ENCODE measurements at places on chromosomes 1 and 21.

DNA sequence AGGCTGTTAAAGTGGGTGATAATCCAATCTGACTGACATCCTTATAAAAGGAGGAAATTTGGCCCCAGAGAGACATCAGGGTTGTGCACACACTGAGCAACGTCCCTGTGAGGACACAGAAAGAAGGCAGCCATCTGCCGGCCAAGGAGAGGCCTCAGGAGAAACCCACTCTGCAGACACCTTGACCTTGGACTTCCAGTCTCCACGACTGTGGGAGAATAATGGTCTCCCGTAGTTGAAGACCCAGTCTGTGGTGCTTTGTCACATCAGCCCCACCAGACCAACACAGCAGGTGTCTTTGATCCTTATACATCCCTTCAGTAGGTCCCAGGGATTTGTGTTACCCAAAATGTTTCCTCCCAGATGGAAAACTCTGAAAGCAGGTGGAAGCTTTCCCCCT lies 4.2 kb upstream of the DNAJC28 start:
- no peak for DNase-seq

DNA sequence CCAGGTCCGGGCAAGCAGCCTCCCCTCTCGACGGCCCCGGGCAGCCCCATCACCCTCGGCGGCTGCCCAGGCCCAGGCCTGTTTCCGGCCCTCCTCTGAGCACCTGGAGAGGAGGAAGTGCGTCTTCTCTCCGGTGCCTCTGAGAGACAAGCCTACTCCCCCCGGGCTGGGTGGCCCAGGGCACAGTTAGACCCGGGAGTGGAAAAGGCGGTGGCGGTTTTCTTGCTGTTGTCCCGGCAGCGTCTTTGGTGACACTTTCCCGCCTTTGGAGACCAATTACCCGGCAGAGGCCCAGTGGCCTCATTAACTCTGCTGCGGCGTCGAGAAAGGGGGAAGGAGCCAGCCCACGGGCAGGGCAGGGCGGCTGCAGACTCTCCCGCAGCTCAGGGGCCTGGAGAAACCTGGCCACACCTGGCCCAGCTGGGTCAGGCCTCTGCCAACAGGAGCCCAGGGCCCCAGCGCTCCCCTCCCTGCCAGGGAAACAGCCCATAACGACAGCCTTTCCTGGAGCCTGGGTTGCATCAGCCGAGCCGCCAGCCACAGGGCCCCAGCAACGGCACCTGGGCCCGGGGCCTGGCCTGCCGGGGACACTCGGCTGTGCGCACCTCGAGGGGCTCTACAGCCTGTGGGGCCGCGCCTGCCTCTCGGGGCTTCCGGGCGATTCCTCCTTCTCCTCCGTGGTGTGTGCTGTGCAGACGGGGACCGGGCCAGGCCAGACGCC lies 28.4 kb upstream of the C1orf159 start:
- peak; percentile 49 for DNase-seq

GRCh38 chr1:246798606-246799496 lies 74.6 kb downstream of the SCCPDH start:
- DNase-seq, result no peak

- DNase-seq, result no peak
Observed at GRCh38 chr1:176885751-176886150, 278.8 kb downstream of the ASTN1 start.

DNA sequence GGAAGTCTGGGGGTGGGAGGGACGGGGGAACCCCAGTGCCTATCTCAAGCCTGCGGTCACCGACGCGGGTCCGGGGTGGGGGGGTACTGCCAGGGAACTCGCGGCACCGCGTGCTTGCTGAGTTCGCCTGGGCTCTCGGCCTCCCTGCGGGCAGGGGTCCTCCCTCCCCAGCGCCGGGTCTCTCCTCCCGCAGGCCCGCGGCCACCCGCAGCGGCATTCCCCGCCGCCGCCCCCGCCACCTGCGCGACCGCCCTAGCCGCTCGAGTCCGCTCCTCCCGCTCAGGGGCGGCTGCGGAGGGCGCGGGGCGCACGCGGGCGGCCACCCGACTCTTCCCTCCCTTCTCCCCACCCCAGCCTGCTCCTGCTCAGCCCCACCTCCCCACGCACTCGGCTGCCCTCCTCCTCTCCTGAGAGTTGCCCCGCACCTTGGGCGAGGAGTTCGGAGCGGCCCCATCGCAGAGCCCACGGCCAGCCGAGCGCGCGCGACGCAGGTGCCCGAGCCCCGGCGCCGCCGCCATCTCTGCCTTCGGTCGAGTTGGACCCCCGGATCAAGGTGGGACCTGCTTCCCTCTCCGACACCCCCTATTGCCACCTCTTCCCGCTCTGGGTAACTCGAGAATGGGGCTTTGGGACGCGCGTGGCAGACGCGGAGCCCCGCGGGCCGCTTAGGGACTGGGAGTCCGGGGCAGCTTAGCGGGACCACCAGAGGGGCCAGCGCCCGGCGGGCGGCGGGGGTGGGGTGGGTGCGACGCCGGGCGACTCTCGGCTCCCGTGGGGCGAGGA lies 105.0 kb downstream of the LEPR start:
- no peak for DNase-seq

DNA sequence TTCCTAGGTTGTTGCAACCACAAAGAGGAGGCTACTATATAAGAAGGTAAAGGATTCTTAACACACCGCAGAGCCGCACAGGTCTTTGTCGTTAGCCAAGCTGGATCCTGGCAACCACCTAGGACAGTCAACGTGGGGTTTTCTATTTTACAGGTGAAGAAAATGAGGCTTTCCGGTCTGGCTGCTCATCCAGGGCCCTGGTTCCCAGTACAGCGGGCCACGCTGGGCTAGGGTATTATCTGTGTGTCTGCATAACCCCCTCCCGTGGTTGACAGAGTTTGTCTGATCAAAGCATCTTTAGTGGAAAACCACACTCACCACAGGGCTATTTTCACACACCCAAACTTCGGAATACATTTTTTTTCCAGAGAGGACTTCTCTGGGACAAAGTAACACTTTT lies 39.0 kb upstream of the PDE9A start:
- DNase-seq, result peak; percentile 13

DNA sequence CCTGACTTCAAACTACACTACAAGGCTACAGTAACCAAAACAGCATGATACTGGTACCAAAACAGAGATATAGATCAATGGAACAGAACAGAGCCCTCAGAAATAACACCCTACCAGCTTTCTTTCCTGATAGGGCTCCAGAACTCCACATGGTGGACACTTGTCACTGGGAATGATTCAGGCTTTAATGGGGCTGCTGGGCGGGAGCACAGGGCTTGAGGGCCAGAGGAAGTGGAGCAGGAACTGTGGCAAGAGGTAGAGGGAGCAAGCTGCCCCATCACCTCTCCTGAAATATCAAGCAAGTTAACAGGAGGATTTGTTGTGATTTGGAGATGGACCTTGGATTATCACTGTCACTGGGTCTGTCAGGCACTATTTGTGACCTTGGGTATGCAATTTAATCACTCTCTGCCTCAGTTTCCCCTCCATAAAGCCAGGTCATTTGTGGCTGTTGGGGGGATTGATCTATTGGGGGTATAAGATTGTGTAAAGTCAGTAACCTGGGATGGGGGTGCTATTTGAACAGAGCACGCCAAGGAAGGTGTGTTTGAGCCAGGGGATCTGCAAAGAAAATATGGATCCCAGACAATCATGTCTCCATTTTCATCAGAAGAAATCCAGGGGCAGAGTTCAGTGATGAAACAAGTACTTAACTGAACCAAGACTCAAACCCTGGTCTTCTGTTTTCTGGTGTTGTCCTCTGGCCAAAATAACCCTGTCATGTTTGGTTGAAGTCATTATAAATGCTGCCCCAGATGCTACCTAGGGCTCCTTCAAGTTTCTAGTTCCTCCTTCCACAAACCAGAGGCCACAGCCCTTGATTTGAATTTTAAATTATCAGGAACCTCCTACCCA lies 25.2 kb downstream of the ETS2 start:
- no peak for DNase-seq

DNA sequence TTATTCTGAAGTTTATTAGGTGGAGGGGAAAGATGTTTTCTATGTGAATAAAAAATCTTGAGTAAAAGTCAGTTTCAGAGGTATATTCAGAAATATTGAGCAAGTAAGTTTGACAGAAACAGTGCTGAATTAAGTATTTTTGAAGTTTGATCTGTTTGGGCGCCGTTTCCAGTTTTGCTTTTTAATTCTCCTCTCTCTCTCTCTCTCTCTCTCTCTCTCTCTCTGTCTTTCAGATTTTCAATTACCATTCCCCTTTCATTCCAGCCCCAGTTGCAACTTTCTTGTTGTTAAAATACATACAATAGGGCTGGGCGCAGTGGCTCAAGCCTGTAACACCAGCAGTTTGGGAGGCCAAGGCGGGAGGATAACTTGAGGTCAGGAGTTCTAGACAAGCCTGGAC lies 24.0 kb downstream of the ADGRL2 start:
- DNase-seq, result no peak

DNA sequence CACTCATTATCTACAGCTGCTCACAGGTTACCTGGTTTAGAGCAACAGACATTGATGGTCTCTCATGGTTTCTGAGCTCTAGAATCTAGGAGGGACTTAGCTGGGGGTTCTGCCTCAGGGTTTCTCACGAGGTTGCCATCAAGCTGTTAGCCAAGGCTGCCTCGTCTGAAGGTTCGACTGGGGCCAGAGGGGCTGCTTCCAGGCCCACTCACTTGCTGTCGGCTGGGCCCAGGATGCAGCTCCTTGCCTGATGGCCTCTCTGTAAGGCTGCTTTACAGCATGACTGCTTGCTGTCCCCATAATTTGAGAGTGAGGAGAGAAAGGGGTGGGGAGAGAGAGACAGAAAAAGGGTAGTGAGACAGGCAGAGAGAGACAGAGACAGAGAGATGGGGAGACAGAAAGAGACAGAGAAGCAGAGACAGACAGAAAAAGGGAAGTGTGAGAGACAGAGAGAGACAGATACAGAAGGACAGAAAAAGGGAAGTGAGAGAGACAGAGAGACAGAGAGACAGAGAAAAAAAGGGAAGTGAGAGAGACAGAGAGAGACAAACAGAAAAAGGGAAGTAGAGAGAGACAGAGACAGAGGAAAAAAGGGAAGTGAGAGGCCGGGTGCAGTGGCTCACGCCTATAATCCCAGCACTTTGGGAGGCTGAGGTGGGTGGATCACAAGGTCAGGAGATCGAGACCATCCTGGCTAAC lies 106.8 kb upstream of the C1orf174 start:
- DNase-seq, result no peak

GRCh38 chr1:33393991-33394390 lies 36.9 kb downstream of the PHC2 start:
- no peak for DNase-seq

DNA sequence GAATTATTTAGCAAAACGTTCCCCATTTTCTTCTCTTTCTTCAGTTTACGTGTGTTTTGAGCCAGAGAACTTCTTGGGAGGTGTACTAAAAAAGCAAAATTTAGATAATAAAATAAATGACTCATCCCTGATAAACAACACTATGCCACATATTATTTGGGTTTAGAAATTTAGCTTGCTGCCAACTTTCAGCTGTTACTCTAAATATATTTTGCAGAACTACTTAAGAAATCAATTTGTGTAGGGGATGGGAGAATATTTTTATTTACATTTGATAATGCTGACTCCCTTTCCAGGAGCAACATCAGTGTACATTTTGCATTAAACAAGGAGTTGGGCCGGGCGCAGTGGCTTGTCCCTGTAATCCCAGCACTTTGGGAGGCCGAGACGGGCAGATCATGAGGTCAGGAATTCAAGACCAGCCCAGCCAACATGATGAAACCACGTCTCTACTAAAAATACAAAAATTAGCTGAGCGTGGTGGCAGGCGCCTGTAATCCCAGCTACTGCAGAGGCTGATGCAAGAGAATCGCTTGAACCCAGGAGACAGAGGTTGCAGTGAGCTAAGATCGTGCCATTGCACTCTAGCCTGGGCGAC lies 151.4 kb upstream of the ZRANB2 start:
- no peak for DNase-seq

DNA sequence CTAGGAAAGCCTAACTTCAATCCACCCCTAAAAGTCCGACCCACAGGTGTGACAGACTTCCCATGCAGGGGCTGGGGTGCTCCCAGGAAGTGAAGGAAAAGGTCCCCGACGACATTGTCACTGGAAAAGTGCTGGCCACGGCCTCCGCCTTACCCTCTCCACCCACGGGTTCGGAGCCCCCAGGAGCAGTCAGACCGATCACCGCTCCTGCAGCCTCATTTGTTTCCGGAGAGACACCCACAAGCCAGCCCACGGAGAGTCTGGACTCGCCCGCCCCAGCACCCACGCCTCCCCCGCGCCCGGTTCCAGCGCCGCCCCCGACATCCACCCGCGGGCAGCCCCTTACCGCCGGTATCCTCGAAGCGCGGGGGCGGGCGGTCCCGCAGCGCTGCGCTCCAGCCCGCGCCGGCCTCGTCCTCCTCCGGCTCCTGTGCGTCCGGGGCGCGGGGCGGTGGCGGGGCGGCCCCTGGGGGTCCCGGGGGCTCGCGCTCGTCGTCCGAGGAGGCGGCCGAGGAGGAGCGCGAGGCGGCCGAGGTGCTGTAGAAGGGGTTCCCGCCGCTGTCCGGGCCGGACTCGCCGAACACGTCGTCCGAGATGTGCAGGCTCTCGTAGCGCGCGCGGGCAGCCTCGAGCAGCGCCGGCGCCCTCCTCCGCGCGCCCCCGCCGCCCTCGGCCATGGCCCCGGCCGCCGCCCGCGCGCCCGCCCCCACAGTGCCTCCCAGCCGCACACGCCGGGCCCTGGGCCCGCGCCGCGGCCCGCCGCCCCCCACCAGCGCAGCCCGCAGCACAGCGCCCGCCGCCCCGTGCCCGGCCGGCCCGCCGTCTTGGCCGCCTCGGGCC lies 660 bp downstream of the PGBD5 start:
- DNase-seq, result no peak

- DNase-seq, result no peak
Observed at GRCh38 chr1:95655321-95656020, 421.5 kb downstream of the RWDD3 start.

All from activated CD8-positive, alpha-beta memory T cell treated with anti-CD3 and anti-CD28 coated beads for 48 hours (primary cell).